ENCODE measurements at places on chromosomes 6 and 20. TPM values are rescaled to one million over a fixed set of nuclear protein-coding genes. Genes with fewer than 3 reads are reported as not detected.

TCP11 gene
- polyA plus RNA-seq, result 0.15 TPM

GRCh38 chr6:52415917-52416628 lies 4.1 kb upstream of the EFHC1 start:
- DNase-seq, result no peak

DNA sequence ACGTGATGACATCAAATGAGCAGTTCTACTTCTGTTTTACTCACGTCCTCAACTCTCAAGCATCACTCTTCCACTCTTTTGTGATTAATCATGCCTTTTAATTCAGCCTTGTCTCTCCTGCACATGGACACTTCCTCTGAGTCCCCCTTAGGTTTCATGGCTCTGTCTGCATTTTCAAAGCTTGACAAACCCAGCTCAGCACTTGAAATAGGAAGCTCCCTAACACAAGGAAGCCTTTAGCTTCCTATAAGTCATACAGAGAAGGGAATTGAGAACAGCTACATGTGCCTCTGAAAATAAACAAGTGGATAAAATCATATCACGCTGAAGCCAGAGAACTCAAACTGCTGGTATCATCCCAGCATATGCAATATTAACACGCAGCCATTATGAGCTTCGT lies 21.2 kb downstream of the KIF16B start:
- no peak for DNase-seq

DNA sequence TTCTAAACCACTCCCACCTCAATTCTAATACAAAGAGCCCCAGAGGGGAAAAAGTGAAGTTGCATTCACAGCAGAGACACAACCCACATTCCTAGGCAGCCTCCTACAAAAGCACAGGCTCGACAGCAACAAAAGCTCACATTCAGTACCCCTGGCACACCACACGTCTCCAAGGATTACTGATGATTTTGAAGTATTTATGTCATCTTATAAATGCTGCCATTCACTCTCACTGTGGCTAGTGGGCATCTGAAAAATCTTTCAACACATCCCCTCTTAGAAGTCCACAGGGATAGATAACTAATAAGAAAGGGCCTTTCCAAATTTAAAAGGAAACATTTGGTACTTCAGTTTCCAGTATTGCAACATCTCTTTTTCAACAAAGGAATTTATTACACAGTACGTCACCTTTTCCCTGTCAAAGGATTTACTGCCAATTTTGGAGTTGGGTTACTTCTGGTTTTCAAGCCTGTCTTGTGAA lies 146.7 kb downstream of the TASP1 start:
- DNase-seq, result peak; percentile 14

DNA sequence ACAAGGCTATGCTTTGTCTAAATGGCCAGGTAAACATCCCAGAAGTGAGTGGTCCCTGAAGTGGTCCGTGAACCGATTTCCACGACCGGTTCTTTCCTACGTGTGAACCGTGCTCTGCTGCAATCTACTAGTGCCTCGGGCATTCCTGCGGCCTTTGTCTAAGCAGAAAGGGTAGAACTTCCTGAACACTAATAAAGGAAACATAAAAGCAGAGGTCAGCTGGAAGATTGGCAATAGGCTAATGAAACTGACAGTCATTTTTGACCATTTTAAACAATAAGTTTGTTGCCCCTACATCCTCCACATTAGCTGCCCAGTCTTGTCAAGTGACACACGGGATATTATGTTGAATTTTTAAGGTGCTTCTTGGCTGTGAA lies 410.0 kb downstream of the PLCB1 start:
- no peak for DNase-seq
